ENCODE measurements at places on chromosomes 1 and 21. TPM values are rescaled to one million over a fixed set of nuclear protein-coding genes. Genes with fewer than 3 reads are reported as not detected.

Gene CDC73
- total RNA-seq = 37.9 TPM

Gene CFHR5
- total RNA-seq = not detected

DNA sequence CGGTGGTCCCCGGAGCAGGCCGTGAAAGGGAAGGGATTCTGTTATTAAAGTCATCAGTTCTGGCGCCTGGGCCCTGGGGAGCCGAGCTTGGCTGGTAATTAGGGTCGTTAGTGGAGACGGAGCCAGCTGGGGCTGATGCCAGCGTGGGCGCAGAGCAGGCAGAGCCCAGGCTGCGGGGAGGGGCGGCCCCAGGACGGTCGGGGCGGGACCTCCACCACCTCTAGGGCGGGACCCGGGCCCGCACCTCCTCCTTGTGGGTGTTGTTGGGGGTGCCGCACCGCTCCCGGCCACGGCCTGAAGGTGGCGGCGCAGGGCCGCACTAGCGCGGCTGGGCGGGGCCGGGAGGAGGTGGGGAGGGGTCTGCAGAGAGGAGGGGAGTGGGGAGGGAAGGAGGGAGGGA lies 470.6 kb downstream of the PTPRU start:
- no peaks in the 10 kb centered on the region for H3K36me3 ChIP-seq
- no peak overlapping the region for H3K4me3 ChIP-seq
- DNase-seq = no peak
- no peak overlapping the region for H3K27ac ChIP-seq
- H3K4me1 ChIP-seq = peaks cover 15% of the 10 kb centered on the region
- peaks cover 9% of the 10 kb centered on the region for H3K27me3 ChIP-seq

DNA sequence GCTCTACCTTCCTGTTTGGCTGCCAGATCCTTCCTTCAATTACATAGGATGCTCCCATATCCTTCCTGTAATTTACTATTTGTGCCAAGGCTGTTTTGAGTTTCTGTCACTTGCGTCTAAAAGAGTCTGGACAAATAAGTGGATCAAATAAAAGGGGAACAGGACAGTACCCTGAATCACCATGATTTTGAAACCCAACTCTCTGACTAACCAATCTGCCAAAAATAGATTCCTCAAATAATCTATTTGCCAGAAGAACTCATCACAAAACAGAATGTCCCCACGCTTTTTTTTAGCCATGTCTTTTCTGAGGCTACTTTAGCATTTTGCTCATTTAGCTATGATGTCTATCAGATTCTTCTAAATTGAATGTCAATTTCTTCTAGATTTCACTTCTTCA lies 392.6 kb downstream of the NTNG1 start:
- no peaks in the 10 kb centered on the region for H3K36me3 ChIP-seq
- no peak for DNase-seq
- no peaks in the 10 kb centered on the region for H3K4me1 ChIP-seq
- H3K4me3 ChIP-seq = no peak overlapping the region

DNA sequence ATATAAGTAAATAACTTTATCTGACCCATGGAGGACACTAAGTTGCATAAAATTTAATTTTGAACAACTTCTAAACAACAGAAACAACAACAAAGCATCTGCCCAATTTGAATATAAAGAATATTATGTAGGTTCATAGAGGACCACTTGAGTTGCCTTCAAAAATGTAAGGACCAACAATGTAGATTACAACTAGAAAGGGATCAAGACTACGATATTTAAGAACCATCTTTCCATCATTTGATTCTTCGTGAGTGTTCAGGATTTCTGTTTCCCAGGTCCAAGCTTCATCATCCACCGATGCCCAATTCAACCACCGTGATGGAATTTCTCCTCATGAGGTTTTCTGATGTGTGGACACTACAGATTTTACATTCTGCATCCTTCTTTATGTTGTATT lies at the start of gene OR14C36:
OR14C36 (plus strand) TSS at position 301 of the 400 bp plus-strand sequence; CDS start at position 301, 0 bp downstream.
- no peaks in the 10 kb centered on the region for H3K36me3 ChIP-seq
- no peaks in the 10 kb centered on the region for H3K27me3 ChIP-seq
- no peak for DNase-seq
- H3K27ac ChIP-seq = no peak within 1 kb of the TSS
- H3K4me3 ChIP-seq = no peak within 1 kb of the TSS
